ENCODE measurements at places on chromosomes 1 and 21.

- no peak for DNase-seq
Observed at GRCh38 chr1:113388017-113388620, 2.2 kb upstream of the MAGI3 start.

DNA sequence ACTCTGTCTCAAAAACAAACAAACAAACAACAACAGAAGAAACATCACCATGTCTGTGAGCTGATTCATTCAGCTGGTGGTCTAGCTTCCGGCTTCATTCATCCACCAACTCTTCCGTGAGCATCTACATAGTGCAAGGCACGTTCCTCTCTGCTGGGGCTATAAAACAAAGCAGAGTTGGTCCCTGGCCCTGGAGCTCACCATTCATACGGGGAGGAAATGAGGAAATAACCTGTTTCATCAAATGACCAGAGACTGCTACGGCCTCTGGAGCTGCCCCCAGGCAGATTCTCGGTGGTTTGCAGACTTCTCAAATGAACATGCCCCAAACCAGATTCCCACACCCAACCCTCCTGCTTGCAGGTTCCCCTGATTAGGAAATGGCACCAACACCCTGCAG lies 41.0 kb upstream of the ID3 start:
- DNase-seq = peak; percentile 29

DNA sequence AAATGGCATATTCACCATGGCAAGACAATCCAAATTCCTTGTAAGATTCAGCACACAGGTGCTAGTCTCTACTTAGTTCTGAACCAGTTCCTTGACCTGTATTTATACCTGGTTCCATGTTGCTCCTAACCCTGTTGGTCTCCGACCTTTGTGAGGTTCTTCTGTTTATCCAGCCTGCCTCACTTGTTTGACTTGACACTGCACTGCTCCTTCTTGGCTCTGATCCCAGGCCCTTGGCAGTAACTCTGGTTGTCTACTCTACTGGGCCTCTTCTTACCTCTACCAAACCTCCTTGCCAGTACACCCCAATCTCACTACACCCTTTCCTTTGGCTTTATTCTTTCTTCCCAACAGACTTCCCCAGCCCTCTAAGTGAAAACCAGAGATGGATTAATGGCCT lies 419.4 kb upstream of the USP24 start:
- no peak for DNase-seq

DNA sequence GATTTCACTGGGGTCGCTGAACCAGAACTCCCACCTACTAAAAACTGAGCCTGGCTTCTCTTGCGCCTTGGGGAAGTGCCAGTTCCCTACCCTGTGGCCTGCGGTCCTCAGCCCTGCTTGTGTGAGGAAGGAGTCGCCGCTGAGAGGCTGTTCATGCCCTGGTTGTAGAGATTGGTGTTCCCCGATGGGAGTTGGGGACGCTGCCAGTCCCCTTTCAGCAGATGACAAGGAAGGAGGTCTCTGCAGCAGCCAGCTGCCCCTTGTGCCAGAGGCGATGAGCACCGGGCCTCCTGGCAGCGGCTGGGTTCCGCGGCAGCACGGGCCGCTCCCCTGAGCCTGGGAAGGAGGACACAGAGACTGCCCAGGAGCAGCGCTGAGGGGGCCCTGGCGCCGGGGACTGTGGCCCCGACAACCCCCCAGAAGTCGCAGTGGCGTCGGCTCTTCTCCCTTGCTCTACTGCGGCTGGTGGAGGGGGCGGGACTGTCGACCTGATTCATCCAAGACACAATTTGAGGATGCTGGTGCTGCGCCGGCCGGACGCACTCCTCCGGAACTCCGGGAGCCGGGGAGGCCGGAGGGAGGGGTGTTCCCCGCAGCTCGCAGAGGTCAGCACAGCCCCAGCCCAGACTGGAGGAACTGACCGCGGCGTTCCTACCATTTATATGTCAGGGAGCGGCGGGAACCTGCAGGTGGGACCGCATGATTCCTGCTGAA lies 12.0 kb upstream of the ADORA3 start:
- DNase-seq = peak; percentile 67

- DNase-seq = no peak
Observed at GRCh38 chr1:74613894-74614293, 59.7 kb downstream of the ERICH3 start.

GRCh38 chr1:154975409-154976059 lies 1.1 kb downstream of the CKS1B start:
- DNase-seq = peak; percentile 78

DNA sequence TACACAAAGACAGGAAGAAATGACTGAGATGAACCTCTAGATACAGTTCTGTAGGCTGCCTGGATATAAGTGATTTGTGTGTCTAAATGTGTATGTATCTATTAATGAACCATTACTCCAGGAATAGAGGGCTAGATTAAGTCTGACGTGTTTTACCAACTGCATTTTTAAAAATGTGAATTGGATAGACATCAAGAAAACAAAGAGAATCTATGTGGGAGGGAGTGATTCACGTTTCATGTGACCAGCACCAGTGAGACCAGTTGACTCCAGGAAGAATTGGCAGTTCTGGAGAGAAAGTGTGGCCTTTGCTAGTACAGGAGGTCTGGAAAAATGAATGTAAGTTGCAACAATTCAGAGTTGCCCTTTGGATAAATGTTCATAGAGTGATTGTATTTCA lies 53.4 kb upstream of the RGS21 start:
- DNase-seq = no peak

DNA sequence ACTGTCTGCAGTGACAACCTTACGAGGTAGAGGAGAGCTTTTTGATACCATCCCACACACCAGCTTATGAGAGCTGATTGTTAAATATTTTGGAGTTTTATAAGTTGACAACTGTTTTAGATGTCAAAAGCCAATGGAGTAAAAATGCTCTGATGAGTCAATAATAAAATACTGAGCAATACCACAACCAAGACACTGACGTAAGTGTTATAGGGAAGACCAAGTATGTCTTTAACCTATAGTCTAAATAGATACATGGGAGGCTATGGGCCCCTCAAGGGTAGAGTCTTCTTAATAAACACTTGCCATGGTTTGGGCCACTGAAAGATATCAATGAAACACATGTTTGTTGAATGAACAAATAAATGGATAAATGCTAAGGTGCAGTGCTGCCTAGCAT lies 49.2 kb downstream of the DUSP10 start:
- no peak for DNase-seq

DNA sequence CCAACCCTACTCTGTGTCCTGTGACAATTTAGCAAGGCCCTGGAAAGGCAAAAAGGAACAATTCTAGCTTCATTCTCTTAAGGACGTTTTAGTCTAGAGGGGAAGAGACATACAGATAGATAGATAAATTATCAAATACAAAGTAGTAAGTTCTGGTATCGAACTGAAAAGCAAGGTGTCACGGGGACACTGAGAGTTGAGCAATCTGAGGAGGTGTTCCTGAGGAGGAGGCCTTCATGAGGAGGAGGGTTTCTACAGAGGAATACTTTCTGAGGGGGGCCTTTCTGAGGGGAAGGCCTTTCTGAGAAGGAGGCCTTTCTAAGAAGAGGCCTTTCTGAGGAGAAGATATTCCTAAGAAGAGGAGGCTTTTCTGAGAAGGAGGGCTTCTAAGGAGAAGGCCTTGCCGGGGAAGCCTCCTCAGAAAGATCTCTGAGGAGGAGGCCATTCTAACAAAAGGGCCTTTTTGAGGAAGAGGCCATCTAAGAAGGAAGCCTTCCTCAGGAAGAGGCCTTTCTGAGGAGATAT lies 155.9 kb upstream of the COA6 start:
- no peak for DNase-seq

DNA sequence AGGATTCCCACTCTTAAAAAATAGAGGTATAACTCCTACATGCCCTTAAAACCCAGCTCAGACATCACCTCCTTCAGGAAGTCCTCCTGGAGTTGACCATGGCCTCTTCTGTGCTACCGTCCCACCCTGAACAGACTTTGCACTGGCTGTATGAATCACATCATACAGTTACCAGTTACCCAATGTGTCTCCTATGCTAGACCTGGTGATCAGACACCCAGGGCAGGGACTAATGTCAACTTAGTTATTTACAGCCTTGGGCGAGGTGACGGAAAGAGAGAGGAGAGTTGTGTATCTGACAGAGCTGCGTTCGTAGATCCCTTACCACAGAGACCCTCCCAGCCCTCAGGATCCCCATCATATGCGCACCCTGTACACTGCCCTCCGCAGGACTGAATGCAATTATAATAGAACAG lies 72.7 kb downstream of the SLC66A1 start:
- DNase-seq = no peak

DNA sequence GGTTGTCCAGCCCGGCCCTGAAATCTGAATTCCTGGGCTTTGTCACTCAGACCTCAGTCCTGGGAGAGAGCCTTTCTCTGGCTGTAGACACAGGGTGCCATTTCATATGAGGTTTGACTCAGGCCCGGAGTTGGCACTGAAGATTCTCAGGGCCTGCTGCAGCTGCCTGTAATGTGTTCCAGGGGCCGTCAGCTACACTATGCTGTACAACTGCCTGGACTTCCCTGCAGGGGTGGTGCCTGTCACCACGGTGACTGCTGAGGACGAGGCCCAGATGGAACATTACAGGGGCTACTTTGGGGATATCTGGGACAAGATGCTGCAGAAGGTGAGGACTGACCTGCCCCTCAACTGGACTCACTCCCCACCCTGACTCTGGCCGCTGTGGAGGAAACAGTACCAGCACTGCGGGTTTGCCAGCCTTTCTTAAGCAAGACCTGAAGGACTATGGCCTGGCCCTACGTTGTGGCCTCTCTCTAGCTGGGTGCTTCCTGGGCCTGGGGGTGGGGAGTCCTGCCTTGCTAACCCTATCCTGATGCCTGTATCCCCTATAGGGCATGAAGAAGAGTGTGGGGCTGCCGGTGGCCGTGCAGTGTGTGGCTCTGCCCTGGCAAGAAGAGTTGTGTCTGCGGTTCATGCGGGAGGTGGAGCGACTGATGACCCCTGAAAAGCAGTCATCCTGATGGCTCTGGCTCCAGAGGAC lies 18.9 kb downstream of the FAAH start:
- DNase-seq = no peak

DNA sequence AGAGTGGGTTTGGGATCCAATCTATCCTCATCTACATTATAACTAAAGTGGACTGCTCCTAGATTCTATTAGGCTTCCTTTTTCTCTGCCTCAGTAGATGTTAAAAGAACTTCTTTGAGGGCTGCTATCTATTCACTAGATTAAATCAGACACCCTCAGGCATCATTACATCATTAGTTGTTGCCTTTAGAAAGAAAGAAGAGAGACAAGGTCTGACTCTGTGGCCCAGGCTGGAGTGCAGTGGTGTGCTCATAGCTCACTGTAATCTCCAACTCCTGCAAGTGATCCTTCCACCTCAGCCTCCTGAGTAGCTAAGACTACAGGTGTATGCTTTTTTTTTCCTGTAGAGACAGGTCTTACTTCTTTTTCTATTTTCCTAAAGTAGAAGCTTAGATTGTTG lies 71.1 kb upstream of the EXO1 start:
- DNase-seq = no peak

DNA sequence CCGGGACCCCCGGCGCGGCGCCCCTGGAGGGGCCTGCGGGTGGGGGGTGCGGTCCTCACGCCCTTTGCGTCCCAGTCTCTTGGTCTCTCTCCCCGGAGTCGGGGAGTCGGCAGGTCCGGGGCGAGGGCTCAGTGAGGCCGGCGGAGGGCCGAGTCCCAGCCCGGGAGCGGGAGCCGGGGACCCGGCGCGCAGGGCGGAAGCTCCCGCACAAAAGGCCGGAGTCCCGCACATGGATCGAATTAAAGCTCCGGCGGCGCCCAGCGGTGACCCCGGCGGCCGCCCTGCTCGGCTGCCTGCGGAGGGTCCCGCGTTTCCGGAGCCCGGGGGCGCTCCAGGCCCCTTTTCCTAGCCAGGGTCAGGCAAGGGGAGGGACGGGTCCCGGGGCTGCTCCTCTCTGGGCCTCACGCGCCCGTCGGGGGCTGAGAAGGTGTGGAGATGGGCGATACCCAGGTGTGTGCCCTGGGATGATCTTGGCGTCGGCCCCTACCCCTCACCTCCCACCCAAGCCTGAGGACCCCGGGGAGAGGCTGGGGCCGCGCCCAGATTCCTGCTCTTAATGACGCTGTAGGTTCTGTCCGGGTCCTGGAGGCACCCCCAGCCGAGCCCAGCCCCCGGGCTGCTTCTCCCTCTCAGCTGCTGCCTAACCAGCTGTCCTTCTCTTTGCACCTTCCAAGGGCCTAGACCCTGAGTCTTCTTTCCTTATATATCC lies 512 bp downstream of the FBLIM1 start:
- DNase-seq = no peak

GRCh38 chr1:12756768-12757413 lies 10.9 kb downstream of the CFAP107 start:
- DNase-seq = no peak

- no peak for DNase-seq
Observed at GRCh38 chr1:53575955-53576320, 116.7 kb downstream of the DMRTB1 start.

DNA sequence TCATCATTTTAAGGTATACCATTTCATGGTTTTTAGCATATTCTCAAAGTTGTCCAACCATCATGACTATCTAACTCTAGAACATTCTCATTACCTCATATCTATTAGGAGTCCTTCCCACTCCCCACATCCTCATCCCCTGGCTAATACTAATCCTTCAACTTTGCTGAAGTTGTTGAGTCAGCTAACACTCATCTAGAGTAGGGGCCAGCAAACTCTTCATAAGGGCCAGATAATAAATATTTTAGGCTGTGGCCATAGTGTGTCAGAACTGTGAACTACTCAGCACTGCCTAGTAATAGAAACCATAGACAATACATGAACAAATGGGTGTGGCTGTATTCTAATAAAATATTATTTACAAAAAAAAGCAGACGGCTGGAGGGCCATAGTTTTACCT lies 43.0 kb downstream of the TOR3A start:
- no peak for DNase-seq

DNA sequence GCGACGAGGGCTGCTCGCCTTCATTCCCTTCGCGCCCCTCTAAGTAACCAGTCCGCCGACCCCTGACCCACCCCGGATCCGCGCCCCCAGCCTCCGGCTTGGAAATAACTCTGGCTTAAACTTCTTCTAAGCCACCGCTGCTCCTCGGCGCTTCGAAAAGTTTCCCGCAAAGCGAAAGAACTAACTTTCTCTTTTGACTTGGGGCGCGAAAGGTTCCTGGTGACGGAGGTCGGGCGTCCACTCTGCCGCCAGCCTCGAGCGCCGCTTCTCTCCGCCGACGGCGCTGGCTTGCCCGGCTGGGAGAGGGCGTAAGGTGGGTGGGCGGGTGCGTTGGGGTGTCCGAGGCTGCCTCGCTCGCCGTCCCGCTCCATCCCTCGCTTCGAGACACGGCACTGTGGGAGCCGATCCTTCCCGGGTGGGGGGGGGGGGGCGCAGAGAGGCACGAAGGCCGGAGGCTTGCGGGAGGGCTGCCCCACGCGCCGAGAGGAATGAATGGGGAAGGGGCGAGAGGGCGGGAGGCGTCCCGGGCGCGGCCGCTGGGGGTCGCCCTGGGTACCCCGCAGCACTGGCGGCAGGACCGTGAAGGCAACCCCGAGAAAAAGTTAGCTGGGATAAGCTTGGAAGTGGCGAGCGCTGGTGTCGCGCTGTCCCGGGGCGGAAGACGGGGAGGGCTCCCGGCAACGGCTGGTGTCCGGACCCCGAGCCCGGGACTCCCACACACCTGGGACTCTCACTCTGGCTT lies 569 bp downstream of the ATF3 start:
- peak; percentile 77 for DNase-seq

All from NB4 (cell line).